ENCODE measurements at places on chromosomes 7 and 10.

DNA sequence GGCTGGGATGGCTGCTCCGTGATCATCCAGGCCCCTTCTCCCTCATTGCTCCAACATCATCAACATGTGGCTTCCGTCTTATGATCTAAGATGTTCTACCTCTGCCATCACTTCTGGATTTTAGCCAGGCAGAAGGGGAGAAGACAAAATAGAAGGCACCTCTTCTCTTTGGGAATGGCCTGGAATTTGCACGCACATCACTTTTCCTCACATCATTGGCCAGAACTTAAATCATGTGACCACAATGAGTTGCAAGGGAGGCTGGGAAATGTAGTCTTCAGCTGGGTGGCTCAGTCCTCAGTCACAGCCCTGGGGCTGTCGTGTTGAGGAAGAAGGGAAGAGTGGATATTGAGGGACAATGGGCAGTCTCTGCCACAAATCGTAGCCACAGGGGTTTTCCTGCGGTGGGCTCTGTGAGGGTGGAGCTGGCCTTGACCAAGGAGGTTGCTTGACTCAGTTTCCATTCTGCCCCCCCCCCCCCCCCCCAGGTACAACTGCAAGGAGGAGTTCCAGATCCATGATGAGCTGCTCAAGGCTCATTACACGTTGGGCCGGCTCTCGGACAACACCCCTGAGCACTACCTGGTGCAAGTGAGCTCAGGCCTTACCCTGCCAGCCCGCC lies 50.3 kb downstream of the PALD1 start:
- no peak for DNase-seq

DNA sequence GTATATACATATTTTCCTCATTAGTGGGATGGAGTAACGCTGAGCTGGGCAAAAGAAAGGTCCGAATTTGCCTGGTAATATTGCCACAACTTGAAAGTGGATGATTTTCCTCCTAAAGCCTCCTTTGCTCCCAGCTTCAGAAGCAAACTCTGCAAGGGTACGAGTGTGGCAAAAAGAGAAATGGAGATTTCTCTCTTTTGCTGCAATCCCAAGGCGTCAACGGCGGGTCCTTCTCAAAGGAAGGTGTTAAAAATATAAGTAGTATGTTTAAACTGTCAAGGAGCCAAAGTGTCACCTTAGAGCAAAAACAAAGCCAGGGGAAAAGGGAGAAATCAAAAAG lies 12.4 kb upstream of the HOXA2 start:
- no peak for DNase-seq

DNA sequence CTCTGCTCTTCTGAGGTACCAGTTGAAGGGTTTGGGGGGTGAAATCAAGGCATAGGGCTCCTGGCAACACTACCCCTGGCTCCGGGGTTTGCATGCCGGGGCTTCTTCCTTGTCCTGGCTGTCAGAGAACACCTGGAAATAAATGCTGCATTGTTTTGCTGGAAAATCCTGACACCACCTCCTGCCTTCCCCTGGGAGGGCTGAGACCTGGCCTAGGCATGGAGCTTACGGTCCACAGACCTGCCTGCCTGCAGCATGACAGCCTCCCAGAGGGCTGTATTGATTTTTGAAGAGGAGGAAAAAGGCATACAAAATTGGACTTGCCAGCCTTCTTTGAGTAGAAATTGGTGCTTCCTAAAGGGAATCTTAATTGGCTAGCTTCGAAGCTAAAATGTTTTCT lies 227.1 kb downstream of the MGMT start:
- no peak for DNase-seq

- no peak for DNase-seq
Measured at GRCh38 chr10:120969219-120969645, 118.1 kb downstream of the WDR11 start.

DNA sequence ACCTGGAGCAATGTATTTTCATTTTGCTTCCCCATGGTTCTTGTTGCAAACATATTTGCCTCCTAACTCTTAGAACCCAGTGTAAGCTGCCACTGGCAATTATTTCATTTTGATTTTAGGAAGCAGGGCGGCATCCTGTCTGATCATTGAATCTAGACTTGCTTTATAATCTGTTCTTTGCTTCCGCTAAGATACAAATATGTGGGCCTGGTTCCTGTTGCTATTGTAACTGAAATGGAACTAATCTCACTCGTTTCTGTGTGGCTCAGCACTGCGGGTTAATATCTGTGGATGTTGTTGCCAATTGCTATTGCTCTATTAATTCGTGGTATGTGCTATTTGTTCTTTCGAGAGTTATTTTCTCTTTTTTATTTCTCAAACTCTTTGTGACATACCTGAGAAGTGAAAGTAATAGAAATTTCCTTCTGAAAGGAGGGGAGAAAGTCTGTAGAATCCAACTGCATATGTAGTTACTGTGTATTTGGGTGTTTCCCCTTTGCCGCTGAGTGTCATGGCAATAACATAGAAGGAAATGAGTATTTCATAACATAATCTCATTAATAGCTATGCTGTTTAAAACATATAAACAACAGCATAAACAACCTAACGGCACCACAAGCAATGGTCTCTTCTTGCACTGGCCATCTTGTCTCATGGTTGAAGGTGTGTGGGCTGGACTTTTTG lies 62.4 kb downstream of the FZD1 start:
- DNase-seq, result no peak

- no peak for DNase-seq
Measured at GRCh38 chr10:75955973-75956502, 524.6 kb downstream of the LRMDA start.

DNA sequence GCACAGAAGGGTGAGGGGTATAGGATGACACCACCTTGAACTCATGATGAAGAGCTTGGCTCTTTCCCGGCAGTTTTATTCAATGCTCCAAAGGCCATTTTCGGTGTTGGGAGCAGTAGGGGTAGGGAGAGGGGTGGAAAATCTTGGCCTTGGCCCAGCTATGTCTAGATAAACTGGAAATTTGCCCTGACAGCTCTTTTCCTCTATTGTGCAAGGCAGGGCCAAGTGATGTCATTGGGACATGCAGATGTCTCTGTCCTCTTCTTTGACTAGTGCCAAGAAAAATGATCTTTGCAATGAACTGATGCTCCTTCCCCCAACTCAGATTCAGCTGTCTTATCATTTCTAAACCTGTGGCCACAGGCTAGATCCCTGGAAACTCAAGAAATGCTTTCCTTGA lies 27.7 kb upstream of the PRKCQ start:
- no peak for DNase-seq

Data from activated CD8-positive, alpha-beta memory T cell treated with anti-CD3 and anti-CD28 coated beads for 1 hour (primary cell).